ENCODE measurements at places on chromosomes 6 and 20.

GRCh38 chr6:816510-817084 is 123.7 kb upstream of the EXOC2 start:
- DNase-seq = peak; percentile 2

- DNase-seq = no peak
Observed at GRCh38 chr6:29236634-29237033, 64.9 kb upstream of the OR14J1 start.

DNA sequence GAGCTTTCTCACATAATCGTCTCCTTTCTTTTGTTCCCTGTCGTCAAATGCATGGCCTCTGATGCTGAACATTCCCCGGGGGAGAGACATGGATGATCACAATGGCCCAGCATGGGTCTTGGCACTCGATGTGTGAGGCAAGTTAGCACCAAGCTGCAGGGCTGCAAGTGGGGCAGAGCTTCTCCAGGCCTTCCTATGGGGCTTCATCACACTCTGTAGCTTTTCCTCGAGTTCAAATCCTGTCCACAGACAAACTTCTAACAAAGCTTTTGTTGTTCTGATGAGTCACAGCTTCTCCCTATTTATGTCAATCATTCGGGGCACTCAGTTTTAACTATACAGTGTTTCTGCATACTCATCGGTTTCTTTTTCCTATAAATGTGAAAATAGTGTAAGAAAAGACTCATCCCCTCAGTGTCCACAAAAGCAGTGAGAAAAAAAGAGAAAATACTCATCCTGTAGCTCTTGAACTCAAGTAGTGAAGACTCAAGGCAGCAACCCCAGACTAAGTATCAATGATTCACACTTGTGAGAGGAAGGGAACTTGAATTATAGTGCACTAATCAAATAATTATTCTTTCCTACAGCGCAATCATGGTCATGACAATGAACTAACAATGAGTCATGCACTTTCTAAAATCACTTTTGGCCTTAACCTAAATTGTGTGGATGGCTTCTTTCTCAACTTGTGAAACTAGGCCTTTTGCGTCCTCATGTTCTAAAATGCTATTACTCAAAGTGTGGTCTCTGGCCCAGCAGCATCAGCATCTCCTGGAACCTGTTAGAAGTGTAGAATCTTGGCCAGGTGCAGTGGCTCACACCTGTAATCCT is 68.4 kb upstream of the NOX3 start:
- DNase-seq = no peak

GRCh38 chr6:5359417-5359816 is 98.1 kb downstream of the FARS2 start:
- no peak for DNase-seq

DNA sequence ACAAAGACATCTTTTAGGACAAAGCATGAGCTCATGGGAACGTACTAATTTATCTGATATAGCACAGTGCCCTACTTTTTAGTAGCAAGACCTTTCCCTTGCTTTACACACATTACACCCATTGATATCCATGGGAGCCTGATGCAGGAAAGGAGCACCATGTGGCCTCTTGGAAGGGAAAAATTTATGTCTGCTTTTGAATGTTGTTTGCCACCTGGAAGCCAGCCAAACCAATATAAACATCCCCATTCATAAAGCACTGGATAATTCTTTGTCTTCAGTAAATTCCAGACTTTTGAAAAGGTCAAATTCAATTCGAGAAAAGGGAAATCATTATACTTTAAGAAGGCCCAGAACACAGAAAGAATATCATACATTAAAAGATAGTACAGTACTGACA is 152.3 kb upstream of the BEND6 start:
- DNase-seq = no peak

DNA sequence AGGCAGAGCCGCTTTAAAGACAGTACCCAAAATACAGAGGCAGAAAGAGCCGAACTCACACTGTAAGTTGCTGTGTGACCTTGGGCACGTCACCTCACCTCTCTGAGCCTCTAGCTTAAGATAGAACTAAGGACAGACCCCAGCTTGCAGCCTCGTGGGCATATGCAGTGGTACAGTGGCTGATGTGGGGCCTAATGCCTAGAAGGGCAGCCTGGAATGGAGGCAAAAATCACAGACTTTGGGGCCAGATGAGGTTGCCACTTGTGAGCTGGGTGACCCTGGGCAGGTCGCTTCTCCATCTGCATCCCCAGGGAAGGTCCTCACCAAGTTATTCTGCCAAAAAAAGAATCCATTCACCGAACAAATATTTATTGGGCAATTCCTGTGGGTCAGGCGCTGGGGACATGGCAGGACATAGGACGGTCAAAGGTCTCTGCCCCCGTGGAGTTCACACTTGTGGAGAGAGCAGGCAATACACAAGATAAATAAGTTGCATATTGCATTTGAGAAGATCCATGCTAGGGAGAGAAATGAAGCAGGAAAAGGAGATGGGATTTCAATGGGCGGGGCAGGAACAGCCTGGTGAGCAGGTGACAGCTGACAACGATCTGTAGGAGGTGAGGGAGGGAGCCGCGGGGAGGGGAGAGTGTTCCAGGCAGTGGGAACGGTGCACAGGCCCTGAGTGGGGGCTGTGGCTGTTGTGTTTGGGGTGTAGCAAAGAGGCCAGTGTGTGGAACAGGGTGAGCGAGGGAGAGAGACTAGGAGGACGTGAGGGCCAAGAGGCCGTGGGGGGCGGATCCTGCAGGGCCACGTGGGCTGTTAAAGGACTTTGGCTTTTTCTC is 115.2 kb downstream of the CEBPB start:
- DNase-seq = no peak

DNA sequence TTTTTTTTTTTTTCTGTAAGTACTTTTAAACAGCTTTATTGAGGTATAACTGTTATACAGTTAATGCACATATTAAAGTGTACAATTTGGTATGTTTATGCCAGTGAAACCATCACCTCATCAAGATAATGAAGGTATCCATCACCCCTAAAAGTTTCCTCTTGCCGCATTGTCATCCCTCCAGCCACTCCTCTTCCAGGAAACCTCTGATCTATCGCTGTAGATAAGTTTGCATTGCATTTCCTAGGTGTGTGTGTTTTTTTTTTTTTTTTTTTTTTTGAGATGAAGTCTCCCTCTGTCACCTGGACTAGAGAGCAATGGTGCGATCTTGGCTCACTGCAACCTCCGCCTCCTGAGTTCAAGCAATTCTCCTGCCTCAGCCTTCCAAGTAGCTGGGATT is 3.1 kb downstream of the SLX4IP start:
- no peak for DNase-seq

DNA sequence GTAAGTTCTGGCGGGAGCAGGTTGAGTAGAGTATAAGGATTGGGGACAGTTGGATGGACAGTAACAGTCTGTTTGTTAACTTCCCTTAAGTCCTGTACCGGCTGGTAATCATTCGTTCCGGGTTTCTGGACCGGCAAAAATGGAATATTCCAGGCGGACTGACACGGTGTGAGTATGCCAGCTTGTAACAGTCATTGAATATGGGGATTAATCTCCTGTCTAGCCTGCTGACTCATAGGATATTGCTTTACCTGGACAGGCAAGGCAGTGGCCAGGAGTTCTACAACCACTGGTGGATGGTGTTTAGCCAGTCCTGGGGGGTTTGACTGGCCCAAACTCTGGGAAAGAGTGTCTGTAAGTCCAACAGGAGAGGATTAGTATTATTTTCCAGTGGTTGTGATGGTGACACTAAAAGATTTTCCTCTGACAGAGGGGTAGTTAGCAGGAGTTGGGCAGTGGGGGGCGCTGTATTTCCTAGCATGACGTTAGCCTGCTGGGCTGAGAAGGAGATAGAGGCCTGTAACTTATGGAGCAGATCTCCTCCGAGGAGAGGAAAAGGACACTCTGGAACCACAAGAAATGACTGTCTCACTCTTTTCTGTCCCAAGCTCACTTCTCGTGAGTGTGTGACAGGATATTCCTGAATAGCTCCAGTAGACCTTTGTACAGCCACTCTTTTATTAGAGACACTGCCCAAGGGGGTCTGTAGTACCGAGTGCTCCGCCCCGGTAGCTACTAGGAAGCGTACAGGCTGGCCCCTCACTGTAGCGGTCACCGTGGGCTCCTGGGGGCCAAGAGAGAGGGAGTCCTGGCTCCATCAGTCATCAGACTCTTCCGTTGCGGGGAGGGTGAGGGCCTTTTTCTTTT is 152.2 kb downstream of the TRIM27 start:
- DNase-seq = no peak

DNA sequence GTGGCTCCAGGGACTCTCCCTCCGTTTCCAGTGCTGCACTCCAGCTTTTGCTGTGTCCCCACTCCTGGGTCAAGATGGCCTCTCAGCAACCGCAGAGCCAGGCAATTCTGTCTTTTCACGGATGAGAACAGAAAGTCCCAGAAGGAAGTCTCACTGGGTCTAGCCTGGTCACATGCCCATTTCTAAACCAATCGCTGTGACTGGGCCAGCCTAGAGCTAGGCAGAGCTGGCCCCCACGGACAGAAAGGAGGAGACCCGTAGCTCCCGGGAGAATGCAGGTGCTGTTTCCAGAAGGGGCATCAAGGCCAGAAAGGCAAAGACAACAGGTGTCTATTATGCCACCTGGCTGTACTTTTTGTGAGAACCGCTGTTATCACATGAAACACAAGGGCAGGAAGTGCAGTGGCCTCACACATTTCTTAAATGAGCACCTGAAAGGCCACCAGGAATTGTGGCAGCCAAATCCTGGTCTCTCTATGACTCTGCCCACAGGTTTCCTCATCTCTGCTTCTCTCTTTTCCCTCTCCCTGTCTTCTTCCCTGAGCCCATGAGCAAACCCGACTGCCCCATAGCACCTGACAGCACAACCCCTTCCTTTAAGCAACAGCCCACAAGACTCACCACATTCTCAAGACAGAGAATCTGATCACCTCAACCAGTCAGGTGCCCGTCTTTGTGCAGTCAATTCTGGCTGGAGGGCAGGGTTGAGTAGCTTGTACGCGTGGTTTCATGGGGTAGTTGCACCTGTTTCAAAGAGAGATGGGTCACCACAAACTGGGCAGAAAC is 37.1 kb upstream of the B4GALT5 start:
- no peak for DNase-seq

DNA sequence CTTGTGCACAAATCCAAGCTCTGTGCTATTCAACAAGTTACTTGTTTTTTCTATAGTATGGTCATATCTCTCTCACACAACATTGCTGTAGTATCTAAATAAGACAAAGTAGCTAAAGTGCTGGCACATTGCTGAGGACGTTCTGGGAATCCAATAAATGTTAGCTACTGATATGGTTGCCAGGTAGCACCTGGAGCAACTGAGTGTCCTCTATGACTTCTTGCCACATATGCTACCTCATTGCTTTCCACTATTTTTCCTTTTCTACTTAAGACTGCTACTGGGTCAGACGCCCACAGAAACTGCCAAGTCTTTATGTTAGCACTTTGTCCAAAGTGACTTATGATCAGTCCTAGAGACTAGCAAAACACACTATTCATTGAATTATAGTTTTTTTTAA is 85.3 kb downstream of the SYCP2 start:
- DNase-seq = no peak

DNA sequence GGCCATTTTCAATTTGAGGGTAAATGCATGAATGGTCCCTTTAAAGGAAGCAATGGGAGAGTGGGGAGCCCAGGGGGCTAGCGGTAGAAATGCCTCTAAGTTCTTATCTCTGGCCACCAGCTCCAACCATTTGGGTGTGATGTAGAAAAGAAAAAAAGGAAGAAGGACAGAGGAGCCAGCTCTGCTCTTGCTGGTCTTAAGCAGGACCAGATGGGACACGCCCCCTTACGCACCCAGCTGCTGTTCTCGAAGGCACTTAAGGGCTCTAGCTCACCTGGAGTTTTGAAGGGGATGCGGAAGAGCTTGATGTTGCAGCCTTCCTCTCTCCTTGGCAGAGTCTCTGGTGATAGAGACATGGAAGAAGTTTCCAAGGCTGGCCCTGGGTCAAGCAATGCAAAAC is 59.5 kb upstream of the RNF144B start:
- no peak for DNase-seq

- peak; percentile 72 for DNase-seq
Observed at GRCh38 chr6:24991810-24992467, 56.2 kb upstream of the RIPOR2 start.

DNA sequence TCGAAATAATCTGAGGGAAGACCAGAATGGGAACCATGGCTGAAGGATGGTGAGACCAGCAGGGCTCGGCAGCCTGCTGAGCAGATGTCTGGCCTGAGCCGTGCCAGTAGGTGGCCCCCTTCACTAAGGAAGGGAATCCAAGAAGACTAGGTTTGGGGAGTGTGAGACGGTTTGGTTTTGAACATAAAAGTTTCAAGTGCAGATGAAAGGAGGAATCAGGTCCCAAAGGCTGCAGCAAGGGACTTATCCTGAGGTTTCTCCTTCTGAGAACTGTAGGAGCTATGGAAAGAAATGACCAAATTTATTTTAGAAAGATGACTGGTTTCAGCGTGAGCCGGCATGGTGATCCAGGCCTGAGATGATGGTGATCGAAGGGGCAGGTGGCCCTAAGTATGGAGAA is 4.6 kb upstream of the OSER1 start:
- peak; percentile 75 for DNase-seq

Data from activated CD4-positive, alpha-beta T cell treated with anti-CD3 and anti-CD28 coated beads, Interleukin-2, amount 50 U/mL, for 4 hours (primary cell).